ENCODE measurements at places on chromosomes 12 and 14.

- DNase-seq, result no peak
Measured at GRCh38 chr14:62654641-62655040, 390.6 kb downstream of the KCNH5 start.

GRCh38 chr14:72625689-72626088 lies 268.2 kb downstream of the DPF3 start:
- DNase-seq, result no peak

DNA sequence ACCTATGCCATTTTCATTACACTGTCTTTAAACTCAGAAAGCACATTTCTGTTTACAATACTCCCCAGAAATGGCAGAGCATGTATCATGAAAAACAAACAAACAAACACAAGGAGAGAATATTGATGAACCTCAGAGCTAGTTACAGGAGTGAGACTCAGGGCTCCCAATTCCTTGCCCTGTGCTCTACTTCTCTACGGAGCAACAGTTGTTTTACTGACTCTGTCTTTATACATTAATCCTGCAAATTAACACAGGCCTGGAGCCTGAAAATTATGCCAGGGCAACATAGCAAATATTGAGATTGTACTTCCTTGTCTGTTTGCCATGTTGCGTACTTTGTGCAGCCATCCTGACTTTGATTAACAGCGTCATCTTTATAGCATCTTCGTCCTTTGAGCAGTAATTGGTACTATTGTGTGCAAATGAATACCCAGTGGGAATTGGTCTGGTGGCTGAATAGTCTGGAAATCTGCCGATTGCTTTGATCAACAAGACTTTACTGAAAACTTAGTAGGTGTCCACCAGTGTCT lies 15.2 kb upstream of the AKAP6 start:
- no peak for DNase-seq

GRCh38 chr12:111260732-111261131 lies 108.2 kb downstream of the PHETA1 start:
- no peak for DNase-seq

DNA sequence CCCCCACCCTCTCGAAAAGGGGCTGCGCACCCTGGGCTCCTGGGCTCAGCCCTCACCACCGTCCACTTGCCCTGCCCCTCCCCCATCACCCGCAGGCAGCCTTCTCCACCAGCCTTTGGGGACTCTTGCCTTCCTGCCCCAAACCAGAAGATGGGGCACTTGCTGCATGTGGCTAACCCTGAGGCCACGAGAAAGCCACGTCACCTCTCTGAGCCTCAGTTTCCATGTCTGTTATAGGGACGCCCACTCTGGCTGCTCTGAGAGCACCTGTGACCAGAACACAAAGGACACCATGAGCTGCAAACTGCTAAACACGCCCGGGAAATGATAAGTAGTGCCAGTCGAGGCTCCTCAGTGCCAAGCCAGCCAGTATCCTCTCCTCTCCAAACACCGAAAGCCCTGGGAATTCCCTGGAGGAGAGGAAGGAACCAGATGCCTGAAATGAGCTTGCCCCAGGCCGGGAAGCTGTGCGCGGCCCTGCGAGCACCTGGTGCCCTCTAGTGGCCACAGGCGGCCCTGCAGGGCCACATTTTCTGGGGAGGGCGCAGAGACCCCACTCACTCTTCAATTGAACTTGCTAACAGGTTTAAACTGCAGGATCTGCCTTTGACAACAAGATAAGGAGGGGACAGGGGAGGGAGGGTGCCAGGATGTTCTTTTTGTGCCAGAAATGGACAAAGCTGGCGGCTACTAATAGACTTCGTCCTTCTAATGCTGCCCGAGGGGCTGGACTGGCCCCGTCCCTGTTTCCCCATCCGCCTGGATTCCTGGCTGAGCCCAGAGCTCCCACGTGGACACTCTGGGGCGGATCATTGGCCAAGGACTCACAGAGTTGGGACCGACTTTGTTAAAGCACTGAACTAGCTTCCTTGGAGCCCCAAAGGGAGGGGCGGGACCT lies 10.2 kb upstream of the SERPINA9 start:
- DNase-seq, result no peak

DNA sequence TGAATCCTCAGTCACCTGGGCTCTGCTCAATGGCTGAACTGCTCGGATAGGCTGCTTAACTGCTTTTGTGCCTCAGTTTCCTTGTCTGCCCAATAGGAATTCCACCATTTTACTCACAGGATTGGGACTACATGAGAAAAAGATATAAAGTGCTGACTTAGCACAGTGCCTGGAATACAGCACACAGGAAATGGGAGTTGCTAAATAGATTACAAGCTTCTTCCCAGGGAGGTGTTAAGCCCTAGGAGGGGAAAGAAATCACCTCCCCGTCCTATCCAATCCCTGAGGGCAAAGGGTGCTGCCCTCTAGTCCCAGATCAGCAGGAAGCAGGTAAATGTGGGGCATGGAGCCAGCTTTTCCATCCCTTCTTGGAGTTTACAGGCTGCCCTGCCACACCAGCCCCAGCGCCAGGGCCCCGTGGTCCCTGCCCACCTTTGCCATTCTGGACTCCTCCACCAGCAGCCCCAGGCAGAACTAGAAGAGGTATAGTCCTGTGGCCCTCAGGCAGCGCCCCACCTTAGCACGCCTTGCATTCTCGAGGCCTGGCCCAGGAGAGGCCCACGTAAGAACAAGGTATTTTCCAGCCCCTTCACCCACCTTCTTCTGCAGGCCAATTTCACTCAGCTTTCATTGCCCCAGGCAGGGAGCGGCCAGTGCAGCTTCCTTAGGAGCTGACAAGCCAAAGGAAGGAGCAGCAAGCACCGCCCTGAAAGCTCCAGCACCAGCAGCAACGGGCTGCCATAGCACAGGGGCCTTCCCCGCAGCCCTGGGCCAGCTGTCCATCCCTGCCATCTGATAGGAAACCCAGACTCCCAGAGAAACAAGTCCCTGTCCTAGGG lies 28.8 kb upstream of the RPLP0 start:
- no peak for DNase-seq

DNA sequence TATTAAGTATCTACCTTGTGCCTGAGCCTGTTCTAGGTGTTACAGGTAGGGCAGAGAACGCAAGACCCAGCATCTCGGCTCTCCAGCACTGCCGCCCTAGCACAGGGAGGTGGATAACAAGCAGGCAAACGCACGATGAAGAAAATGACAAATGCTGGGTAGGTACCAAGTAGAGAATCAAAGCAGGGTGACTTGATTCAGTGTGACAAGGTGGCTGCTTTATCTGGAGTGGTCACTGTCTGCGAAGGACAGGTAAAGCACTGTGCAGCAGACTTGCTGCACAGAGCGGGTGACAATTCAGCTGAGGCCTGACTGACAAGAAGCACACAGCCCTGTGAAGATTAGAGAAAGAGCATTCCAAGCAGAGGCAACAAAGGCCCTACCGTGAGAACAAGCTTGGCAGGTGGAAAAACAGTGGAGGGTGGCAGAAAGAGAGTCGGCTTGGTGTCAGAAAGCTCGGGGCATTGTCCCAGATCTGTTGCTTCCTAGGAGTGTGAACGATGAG lies 12.9 kb downstream of the PRKCH start:
- DNase-seq, result no peak

- DNase-seq, result no peak
Measured at GRCh38 chr12:115147916-115148315, 463.9 kb upstream of the TBX3 start.

GRCh38 chr12:5013266-5013730 lies 30.4 kb upstream of the KCNA5 start:
- DNase-seq, result no peak

Data from effector CD4-positive, alpha-beta T cell (primary cell).